NCI-H1417 treated with DMSO at 0.1 percent for 48 hours (cell line): ENCODE measurements at places on chromosomes 12 and 14.

DNA sequence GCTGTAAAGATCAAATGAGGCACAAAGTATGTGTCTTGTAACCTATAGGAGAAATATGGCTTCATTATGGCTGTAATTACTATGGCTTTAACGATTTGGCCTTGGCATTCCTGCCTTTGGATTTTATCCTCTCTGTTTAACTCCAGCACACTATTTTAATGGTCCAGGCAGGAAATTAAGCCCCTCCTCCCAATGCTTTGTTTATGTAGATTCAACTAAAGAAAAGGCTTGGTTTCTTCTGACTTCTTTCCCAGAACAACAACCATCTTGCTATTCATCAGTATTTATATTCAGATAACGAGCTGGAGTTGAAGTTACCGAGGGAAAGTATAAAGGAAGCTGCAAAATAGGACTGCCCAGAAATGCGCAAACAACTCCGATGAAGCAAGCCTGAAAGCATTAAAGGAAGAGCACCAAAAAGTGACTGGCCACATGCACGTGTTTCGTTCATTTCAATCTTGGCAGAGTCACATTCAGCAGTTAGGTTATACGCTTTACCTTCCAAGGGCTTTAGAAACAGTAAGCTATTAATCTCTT, 104.6 kb downstream of the NELL2 start:
- DNase-seq = no peak

- DNase-seq = no peak
Observed at GRCh38 chr12:62224601-62225000, 35.6 kb upstream of the USP15 start.

GRCh38 chr14:28774764-28775735, 8.5 kb downstream of the FOXG1 start:
- no peak for DNase-seq

GRCh38 chr12:121003650-121004049, 12.6 kb downstream of the C12orf43 start:
- no peak for DNase-seq

- DNase-seq = no peak
Observed at GRCh38 chr12:48193623-48194022, 9.5 kb downstream of the OR10AD1 start.

DNA sequence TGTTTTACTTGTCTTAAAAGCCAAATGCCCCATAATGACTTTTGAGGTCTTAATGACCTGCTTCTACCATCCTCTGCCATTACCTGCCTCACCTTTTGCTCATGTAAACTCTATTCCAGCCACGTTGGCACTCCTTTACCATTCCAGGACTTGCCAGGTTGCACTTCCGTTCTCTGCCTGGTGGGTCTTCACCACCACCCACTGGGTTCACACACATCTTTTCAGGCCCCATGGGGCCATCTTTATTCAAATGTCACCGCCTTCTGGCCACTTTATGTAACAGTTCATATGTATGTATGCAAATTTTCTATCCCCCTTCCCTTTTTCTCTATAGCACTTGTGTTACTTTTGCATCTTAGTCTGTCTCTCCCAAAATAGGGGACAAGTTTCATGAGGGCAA, 57.7 kb downstream of the ATP2A2 start:
- no peak for DNase-seq

DNA sequence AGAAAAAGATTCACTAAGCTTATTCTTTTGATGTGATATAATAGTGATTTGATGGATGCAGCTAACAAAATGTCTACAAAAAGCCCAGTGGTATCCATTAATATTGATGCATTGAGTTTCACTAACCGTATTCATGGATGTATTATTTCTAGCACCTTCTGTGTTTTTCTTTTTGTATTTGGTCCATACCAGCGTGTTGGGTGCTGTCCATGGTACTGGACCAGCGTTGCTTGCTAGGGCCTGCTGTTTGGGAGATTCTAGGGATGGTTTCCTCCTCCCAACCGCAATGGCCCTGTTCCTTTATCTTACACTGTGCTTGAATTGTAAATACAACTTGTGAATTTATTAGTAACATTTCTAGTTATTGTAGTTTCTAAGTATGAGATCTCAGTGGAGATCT, 31.7 kb downstream of the ANO4 start:
- no peak for DNase-seq

- no peak for DNase-seq
Observed at GRCh38 chr12:113226696-113227568, 5.7 kb downstream of the TPCN1 start.

GRCh38 chr14:33808187-33808586, 142.7 kb downstream of the EGLN3 start:
- DNase-seq = no peak
